ENCODE measurements at places on chromosomes 4 and X. TPM values are rescaled to one million over a fixed set of nuclear protein-coding genes. Genes with fewer than 3 reads are reported as not detected.

The HPGDS gene
- not detected for polyA plus RNA-seq

The PTPN13 gene
- 1.3 TPM for polyA plus RNA-seq

The RXFP1 gene
- not detected for polyA plus RNA-seq

GRCh38 chrX:19592952-19593351 lies 77.6 kb upstream of the MAP3K15 start:
- DNase-seq = no peak

GRCh38 chrX:120309873-120310705 lies 1.2 kb downstream of the TMEM255A start:
- DNase-seq = no peak

DNA sequence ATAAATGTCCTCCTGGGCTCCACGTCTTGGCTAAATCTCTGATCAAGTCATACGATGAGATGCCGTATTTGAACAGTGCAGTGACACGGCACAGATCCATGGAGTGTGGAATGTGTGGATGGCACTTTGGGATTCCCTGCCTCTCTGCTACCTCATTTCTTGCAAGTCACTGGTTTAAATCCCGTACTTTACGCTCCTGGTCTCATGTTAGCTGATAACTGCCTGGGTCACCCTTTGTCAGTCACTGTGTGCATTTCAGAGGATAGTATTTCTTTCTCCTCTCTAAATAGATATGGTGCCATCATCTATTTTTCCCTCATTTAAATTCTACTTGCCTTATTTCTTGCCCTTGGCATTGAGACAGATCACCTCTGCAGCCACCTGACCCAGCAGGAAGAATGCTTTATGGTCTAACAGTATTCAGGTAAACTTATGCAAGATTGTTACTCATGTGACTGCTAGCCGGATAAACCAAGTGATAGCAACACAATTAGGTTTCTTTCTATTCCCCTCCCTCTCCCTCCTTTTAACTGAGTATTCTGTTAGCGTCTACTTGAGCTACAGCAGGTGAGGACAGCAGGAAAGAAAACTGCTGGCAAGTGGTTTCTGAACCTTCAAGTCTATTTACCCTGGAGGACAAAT lies 2.8 kb downstream of the EGF start:
- DNase-seq = no peak

Data from CD8-positive, alpha-beta memory T cell (primary cell).